Stimulated activated CD8-positive, alpha-beta memory T cell treated with anti-CD3 and anti-CD28 coated beads, Interleukin-4, amount 100 ng/mL, for 4 hours (primary cell): ENCODE measurements at places on chromosomes 4 and X.

GRCh38 chr4:139676365-139676764 is 10.7 kb downstream of the MGST2 start:
- DNase-seq = no peak

GRCh38 chr4:1208266-1208961 is 36.0 kb upstream of the SPON2 start:
- DNase-seq = no peak

DNA sequence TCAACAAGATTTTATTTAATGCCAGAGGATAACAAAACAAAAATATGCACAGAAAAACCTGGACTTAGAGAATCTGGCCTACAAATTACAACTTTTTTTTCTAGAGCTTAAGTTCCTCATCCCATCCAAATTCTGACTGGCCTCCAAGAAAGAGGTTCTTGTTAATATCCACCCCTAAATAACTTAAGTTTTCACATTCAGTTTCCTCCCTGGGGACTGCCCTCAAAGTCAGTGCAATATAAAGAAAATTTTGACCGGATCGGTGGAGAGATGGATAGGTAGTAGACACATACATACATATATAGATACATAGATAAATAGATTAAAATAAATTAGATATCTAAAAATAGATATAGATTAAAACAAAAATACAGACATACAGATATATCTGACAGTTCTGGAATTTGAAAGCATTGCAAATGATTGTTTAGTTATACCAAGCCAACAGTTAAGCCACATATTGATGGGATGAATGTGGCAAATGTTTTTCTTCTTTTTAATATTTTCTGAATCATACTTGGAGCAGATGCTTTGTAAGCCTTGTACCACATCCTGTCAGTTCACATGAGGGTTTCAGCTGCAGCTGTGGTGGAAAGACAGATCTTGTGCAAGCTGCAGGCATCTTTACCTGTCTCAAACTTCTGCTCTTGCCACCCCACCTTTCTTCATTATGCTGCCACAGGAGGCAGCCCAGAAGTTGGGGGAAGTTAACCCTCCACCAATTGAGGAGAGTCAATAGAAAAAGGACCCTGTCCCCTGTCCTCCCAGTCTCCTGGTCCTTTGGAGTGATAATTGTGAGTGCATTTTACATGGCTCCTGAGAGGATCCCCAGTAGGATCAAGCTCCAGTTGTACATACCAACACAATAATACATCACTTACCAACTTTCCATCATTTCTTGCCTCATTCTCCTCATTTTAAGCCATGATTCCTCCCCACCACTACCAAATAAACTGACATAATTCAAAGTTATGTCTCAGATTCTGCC is 58.5 kb upstream of the PRDM8 start:
- DNase-seq = no peak

- DNase-seq = no peak
Measured at GRCh38 chr4:125849869-125850268, 535.1 kb downstream of the FAT4 start.

DNA sequence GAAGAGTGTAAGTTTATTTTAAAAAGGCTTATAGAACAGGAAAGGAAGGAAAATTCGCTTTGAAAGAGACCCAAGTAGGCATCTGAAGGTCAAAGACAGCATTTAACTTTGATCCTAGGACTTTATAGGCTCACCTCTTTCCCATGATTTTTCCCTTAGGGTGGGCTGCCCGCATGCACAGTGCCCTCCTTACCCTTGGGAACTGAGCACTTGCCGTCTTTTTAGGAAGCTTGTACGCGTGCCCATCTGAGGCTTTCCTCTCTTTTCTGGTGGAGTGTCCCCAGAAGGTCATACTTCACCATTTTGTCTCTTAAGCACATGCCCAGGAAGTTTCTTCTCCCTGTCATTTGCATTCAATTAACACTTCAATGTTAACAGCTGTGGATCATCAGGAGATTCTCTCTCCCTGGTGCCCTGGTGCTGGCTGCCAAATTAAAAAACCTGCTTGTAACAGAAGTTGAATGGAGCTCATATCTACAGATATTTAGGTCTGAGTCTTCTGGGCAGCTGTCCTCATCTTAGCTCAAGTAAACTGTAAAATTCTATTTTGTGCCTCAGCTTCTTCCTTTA is 38.4 kb upstream of the IL9R start:
- DNase-seq = no peak

- DNase-seq = no peak
Measured at GRCh38 chr4:147794787-147795413, 63.0 kb downstream of the ARHGAP10 start.

DNA sequence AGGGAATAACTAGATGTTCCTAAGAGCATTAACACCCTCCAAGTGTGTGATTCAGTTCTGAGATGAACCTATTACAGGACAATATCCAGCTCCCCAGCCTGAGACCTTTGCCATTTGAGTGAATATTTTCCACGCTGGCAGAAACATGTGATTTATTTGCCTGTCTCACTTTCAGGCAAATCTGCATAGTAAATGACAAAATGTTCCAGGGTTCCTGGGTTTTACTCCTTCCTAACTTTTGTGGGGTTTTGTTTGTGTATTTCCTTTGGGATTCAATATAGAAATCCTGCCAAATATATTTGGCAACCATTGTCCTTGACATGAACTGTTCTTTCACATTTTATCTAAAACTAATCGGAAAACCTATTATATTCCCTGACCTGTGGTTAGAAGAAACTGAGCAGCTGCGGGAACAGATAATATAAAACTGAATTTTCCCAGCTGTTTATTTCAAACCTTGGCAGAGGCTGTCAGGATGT is 12.5 kb downstream of the F8 start:
- DNase-seq = no peak

DNA sequence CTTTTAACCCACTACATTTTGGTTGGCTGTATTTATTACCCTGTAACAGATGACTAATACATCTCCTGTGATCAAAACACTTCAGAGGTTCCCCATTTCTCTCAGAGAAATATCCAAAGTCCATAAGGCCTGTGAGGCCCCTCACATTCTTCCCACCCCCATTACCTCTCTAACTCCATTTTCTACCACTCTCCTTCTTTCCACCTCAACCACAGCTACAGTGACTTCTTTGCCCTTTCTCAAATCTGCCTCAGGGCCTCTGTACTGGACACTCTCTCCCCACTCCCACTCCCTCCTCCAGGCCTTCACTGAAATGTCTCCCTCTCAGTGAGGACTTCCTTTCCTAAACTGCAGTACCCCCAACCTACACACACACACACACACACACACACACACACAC is 8.4 kb upstream of the TMEM144 start:
- no peak for DNase-seq

DNA sequence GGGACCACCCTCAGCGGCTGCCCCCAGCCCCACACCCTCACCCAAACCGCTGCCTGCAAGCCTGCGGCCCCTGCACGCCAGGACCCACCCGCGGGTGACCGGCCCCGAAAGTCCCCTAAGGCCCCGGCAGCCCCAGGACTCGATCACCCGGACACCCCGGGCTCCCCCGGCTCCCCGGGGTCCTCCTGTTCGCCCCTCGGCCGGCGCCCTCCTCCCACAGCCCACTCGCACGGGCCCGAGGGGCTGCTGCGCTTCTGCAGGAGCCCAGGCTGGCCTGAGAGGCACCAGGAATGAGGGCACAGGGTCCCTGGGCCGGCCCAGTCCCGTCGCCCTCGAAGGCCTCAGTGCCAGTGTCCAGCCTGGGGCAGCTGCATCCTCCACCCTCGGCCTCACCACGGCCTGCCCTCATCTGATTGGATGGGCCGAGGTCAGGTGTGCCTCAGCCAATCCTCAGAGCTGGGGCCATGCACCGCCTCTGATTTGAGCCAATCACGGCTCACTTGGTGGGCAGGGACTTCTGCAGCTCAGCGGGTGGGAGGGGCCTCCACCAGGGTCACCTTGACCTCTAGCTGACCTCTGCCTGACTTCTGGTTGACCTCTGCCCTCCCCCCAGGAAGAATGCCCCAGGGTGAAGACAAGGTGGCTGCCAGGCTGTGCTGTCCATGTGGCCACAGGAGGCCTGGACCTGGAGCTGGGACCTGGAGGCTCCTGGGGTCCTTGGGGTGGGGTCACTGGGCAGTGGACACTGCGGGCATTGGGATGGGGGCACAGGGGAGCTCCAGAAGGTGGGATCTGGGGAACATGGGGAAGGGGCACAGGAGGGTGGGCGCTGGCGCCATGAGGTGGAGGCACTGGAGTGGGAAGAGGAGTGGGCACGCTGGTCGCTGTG is 97.6 kb upstream of the NKX1-1 start:
- no peak for DNase-seq

DNA sequence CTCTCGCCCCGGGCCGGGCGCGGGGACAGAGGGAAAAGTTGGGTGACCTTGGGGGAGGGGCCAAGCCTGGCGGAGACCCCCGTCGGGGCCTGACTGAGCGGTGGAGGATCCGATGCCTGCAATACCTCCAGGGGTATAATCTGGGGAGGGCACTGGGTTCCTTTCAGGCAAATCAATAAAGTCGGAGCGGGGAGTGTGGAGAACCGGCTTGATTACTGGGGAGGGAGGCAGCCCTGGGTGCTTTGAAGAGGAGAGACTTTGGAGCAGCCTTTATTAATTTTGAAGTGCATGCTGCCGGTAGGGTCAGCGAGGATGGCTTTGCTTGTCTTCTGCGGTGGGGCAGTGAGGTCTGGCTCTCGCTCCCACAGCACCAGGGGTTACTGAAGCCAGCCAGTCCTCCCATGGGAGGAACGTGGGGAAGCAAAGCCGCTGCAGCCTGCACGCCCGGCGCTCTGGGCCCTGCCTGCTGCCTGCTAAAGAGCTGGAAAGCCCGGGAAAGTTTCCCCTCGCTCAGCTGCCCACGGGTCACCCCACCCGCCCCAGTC is 403 bp upstream of the LGI2 start:
- DNase-seq = no peak

GRCh38 chr4:180751009-180751408 is 1492.2 kb upstream of the TENM3 start:
- no peak for DNase-seq

GRCh38 chrX:24412637-24413363 is 52.3 kb upstream of the PDK3 start:
- DNase-seq = no peak

DNA sequence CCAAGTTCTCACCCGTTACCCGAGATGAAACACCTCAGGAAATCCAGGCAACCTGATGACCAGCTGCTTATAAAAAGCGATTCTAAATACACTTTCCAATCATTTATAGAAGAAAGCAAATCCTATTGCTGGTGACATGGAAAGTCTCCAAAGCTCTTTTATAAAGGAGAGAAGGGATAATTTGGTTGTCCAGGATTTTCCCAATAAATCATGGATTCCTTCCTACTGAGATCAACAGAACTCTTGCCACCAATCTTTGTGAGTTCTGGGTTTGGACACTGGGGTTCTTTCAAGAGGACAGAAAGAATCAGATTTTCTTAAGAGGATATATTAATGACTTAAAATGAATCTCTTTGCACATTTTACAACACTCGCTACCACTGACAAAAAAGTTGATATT is 24.7 kb upstream of the SOD3 start:
- no peak for DNase-seq

DNA sequence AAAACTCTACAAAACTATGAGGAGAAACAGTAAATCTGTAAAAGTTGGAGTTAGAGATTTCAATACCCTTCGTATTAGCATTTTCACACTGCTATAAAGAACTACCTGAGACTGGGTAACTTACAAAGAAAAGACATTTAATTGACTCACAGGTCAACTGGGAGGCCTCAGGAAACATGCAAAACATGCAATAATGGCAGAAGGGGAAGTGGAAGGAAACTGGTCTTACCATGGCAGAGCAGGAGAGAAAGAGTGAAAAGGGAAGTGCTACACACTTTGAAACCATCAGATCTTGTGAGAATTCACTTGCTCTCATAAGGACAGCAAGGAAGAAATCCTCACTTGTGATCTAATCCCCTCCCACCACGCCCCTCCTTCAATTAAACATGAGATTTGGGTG is 949.9 kb downstream of the TECRL start:
- DNase-seq = no peak

GRCh38 chr4:82758701-82759685 is 39.6 kb downstream of the SCD5 start:
- DNase-seq = no peak

DNA sequence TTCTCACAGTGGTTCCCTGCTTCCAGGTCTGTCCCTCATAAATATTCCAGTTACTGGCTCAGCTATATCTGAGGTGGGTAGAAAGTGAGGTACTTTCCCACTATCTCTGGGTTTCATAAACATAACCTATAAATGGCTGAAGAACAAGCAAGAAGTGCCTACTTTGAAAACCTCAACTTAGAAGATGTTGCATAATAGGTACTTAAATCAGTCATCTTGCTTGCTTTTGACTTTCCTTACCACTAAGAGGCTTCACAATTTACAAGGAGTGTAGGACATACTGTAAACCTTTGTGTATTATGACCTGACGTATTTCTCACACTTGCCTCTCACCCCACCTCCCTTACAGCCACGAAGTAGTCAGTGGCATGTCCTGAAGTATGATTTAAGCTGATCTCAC is 145.9 kb downstream of the PCDH19 start:
- DNase-seq = no peak

DNA sequence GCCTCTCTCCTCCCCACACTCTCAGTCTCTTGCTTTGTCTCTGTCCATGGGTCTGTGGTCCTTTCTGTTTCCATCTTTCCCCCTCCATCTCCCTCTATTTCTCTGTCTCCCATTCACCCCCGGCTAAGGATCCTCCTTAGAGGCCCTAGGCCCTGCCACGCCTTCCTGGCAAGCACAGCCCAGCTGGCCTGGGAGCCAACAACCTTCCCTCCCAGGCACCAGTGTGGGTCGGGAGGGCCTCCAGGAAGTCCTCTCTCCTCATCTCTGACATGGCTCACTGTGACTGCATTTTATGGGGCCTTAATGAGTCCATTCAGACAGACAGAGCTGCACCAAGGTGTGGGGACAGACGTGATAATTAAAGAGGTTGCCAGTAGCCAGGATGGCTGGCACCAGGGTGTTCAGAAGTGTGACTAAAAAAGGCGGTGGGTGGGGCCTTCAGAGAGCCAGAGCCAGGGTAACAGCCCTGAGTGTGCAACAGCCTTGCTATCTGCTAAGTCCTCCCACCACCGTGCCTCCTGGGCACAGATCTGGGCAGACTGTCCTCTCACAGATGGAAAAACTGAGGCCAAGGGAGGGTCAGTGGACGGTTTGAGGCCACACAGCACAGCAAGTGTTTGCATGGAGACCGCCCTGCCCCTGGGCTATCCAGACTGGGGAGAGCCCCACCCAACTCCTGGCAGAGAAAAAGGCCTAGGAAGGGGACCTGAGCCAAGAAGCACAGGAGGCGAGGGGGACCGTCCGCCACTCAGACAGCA is 31.5 kb downstream of the BLOC1S4 start:
- DNase-seq = no peak

DNA sequence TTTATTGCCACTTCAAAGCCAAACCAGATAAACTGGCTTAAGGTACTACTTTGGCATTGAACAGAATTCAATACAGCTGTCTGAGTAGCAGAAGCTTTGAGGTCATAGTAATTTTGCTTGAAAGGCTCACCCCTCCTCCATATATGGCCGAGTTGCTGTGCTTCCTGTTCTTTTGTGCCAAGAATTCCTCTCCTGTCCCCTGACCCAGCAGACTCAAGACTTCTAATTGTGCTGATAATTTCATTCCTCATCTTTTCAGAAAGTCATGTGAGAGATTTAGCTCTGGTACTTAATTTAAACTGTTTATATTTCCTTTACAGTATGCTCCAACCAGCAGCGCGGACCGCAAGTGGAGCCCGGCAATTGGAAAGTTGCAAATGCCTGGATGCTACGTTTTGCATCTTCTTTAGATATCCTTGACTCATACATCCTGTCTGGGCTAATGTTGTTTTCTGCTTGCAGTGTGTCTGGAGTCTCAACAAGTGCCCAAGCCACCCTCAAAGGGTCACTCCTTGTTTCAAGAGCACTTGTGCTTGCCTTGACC is 373.4 kb downstream of the PDGFC start:
- no peak for DNase-seq
